Activated CD8-positive, alpha-beta memory T cell treated with anti-CD3 and anti-CD28 coated beads, Interleukin-2, amount 10 ng/mL, durations not matched to agents 7 days and 5 days (primary cell): ENCODE measurements at places on chromosomes 16 and 17.

GRCh38 chr17:46832331-46832821 lies 13.9 kb upstream of the WNT3 start:
- H3K27ac ChIP-seq: no peak overlapping the region
- peaks cover 8% of the 10 kb centered on the region for H3K4me1 ChIP-seq
- no peak for DNase-seq
- no peak overlapping the region for H3K4me3 ChIP-seq
- H3K36me3 ChIP-seq: no peaks in the 10 kb centered on the region
- H3K27me3 ChIP-seq: peaks cover 18% of the 10 kb centered on the region

GRCh38 chr16:85716680-85717038 lies 27.9 kb upstream of the GINS2 start:
- no peaks in the 10 kb centered on the region for H3K36me3 ChIP-seq
- H3K4me3 ChIP-seq: no peak overlapping the region
- H3K27ac ChIP-seq: no peak overlapping the region
- peaks cover 11% of the 10 kb centered on the region for H3K27me3 ChIP-seq

- peaks cover 8% of the 10 kb centered on the region for H3K36me3 ChIP-seq
- peaks cover 20% of the 10 kb centered on the region for H3K27me3 ChIP-seq
- H3K4me1 ChIP-seq: peaks cover 28% of the 10 kb centered on the region
- H3K4me3 ChIP-seq: peak overlapping the region; percentile 44
- peak overlapping the region; percentile 4 for H3K27ac ChIP-seq
Observed at GRCh38 chr17:21549107-21549687, 143.1 kb upstream of the KCNJ18 start.

- H3K4me3 ChIP-seq: no peak overlapping the region
- H3K36me3 ChIP-seq: no peaks in the 10 kb centered on the region
- H3K27ac ChIP-seq: no peak overlapping the region
- no peaks in the 10 kb centered on the region for H3K27me3 ChIP-seq
- DNase-seq: no peak
Observed at GRCh38 chr16:9422762-9423513, 331.5 kb downstream of the HAPSTR1 start.

DNA sequence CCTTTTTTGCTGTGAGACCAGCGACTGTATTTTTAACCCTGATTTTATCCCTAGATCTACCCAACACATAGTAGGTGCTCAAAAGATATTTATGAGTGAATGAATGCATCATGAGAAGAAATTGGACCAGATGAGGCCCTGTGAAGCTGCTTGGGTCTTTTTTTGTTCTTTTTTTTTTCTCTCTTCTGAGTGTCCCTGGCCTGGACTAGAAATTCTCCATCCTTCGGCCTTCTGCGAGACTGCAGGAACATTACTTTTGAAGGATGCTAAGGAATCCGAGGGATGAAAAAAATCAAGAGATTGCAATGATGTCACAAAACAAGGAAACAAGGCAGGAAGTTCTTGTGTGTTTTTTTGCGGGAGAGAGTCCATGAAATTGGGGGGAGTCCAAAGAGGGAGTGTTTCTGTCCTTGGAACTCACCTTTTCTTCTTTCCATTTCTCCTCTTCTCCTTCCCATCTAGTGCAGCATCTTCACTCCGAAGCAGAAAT lies 560 bp upstream of the RUSF1 start:
- peaks cover 11% of the 10 kb centered on the region for H3K36me3 ChIP-seq
- peaks cover 43% of the 10 kb centered on the region for H3K4me1 ChIP-seq
- no peaks in the 10 kb centered on the region for H3K27me3 ChIP-seq
- peak overlapping the region; percentile 95 for H3K4me3 ChIP-seq
- peak overlapping the region; percentile 96 for H3K27ac ChIP-seq

GRCh38 chr17:82893779-82894178 lies 54.0 kb upstream of the ZNF750 start:
- peaks cover 37% of the 10 kb centered on the region for H3K4me1 ChIP-seq
- peak overlapping the region; percentile 88 for H3K27ac ChIP-seq
- DNase-seq: no peak
- H3K4me3 ChIP-seq: peak overlapping the region; percentile 63

DNA sequence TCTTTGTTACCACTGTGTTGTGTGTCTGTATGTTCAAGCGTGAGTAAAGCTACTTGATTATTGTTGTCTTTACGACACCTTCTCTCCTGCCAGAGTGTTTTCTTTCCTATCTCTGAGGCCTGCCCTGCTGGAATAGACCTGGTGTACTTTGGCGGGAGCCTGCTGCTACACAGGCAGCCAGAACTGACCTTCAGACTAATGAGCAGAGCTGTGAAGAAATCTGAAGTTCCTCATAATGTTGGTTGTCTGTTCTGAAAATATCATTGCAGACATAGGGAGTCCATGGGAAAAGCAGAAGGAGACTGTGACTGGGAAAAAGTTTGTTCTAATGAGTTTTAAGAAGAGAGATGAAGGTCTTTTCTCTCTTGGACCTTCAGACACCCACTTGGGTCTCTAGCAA lies 9.8 kb downstream of the RHOT1 start:
- H3K4me1 ChIP-seq: peaks cover 6% of the 10 kb centered on the region
- no peak for DNase-seq
- no peak overlapping the region for H3K27ac ChIP-seq
- H3K4me3 ChIP-seq: no peak overlapping the region

DNA sequence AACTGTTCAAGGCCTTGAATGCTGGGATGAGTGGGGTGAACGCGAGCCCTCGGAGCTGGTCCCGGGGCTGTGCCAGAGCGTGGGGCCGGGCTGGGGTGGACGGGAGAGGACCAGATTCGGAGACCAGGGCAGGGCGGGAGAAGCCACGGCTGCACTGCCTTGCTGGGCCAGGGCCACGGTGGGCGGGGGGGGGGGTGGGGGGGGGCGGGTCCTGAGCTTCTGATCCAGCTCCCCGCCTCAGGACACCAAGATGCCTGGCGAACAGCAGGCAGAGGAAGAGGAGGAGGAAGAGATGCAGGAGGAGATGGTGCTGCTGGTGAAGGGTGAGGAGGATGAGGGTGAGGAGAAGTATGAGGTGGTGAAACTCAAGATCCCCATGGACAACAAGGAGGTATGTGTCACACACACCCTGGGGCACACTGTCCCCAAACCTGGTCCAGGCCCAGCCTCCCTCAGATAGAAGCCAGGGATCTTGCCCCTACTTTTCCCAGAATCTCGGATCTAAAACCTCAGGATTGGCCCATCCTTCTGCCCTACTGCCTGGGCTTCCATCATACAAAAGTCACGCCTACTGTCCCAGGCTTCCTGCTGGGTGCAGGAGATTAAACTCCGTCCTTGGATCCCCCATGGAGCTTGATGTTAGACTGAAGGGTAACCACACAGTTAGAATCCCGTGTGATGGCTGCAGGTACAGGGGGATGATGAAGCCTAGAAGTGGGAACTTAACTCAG lies 563 bp downstream of the ZNF771 start:
- peaks cover 6% of the 10 kb centered on the region for H3K27me3 ChIP-seq
- DNase-seq: no peak
- H3K4me1 ChIP-seq: peaks cover 32% of the 10 kb centered on the region
- H3K4me3 ChIP-seq: peak overlapping the region; percentile 79
- peak overlapping the region; percentile 38 for H3K27ac ChIP-seq

DNA sequence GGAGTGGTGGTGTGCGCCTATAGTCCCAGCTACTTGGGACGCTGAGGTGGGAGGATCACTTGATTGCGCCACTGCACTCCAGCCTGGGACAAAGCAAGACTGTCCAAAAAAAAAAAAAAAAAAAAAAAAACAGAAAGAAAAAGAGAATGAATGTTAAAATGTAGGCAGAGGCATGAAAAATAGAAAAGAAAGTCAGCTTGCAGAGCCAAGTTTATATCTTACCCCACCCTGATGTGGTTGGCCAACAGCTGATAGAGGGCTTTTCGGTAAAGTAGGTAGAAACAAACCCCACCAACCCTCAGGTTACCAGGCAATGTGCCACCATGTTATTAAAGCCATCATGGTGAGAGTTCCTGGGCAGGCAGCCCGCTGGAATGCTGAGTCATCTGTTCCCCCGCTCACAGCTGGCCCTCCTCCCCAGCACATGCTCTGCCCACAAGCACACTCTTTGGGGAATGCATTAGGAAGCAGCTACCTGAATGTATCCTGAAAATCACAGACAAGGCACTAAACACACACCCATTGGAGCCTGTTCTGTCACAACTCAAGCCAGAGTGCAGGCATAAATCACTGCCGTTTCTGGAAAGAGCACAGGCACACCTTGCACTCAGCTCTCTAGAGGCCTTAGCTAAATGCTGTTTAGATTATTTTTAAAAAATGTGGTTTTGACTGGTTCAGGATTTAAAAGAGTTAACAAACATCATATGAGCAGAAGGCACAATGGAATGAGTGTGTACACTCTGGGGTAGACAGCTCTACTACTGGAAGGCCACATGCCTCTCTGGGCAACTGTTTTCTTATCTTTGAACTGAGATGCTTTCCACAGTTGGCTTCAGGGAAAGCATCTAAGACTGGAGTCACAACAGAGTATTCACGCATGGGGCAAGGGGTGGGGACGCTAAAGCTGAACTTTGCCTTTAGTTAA lies 128.5 kb downstream of the PARN start:
- no peaks in the 10 kb centered on the region for H3K27me3 ChIP-seq
- no peaks in the 10 kb centered on the region for H3K36me3 ChIP-seq

DNA sequence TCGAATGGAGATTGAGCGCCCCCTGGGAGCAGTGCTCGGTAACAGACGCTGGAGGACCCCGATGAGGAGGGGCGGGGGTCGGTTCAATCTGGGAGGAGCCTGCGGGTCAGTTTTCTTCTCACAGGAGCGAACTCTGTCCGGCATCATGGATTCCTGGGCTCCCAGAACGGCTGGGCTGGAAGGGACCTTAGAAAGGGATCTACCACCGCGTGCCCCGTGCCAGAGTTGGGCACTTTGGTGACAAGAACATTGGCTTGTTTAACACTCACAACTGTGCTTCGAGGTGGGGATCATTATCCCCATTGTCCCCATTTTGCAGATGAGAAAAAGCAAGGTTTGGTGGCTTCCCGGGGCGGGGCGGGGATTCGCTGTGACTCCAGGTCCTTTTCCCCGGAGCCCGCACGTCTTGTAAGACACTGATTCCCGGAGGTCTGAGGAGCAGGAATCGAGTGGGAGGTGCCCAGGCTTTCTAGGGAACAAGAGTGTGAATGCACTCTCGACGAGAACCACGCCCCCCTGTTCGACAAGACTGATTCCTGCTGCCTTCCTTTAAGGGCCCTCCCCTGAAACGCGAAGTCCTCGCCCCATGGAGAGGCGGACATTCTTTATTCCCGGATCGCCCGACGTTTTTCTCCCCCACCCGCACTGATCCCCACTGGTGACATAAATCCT lies 1.5 kb upstream of the FBXL19 start:
- H3K27me3 ChIP-seq: no peaks in the 10 kb centered on the region
- H3K4me3 ChIP-seq: peak overlapping the region; percentile 87
- peaks cover 18% of the 10 kb centered on the region for H3K4me1 ChIP-seq
- H3K36me3 ChIP-seq: no peaks in the 10 kb centered on the region
- H3K27ac ChIP-seq: peak overlapping the region; percentile 99

DNA sequence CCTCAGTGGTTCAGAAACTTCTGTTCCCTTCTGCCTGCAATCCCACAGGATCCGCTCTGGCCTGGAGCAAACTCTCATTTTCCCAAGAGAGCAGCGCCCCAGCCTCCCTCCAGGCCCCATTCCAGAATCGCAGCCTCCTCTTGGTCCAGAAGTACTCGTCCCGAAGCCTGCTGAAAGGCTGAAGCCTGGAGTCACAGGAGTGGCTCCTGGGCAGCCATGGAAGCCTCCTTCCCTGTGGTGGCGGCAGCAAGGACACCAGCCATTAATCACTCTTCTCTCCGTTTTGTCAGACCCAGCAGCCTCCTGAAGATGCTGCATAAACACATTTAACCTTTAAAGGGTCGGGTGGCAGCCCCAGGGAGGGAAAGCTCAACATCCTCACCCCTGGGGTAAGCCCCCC lies 66.9 kb upstream of the TNRC6C start:
- no peaks in the 10 kb centered on the region for H3K36me3 ChIP-seq
- no peak overlapping the region for H3K27ac ChIP-seq
- no peak overlapping the region for H3K4me3 ChIP-seq
- no peak for DNase-seq
- peaks cover 31% of the 10 kb centered on the region for H3K27me3 ChIP-seq
- H3K4me1 ChIP-seq: peaks cover 32% of the 10 kb centered on the region

DNA sequence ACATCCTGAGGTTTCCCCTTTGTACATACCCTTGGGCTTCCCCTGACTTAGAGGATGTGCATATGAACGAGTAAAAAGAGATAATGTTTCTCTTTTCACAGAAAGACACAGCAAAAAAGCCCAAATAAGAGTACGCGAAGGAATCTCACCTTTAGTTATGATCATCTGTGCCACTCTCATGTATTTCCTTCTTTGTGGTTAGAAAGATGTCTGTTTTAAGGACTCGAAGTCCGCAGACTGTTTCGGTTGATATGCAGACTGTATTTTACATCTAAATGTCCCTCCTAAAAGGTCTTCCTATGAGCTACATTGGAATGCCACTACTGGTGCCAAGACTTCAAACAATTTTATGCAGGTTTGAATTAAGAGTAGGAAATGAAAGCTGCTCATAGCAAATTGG lies 102.3 kb upstream of the GOT2 start:
- H3K27me3 ChIP-seq: peaks cover 3% of the 10 kb centered on the region
- H3K4me1 ChIP-seq: no peaks in the 10 kb centered on the region
- H3K4me3 ChIP-seq: no peak overlapping the region
- no peak for DNase-seq
- H3K36me3 ChIP-seq: no peaks in the 10 kb centered on the region
- H3K27ac ChIP-seq: no peak overlapping the region

GRCh38 chr17:27993723-27994310 lies 48.7 kb upstream of the NLK start:
- no peak overlapping the region for H3K4me3 ChIP-seq
- H3K4me1 ChIP-seq: no peaks in the 10 kb centered on the region
- no peak for DNase-seq

GRCh38 chr16:50610331-50611262 lies 62.4 kb downstream of the NKD1 start:
- H3K4me1 ChIP-seq: peaks cover 3% of the 10 kb centered on the region
- no peaks in the 10 kb centered on the region for H3K36me3 ChIP-seq
- no peak for DNase-seq
- no peaks in the 10 kb centered on the region for H3K27me3 ChIP-seq
- H3K27ac ChIP-seq: no peak overlapping the region

GRCh38 chr16:86342161-86342834 lies 168.0 kb upstream of the FOXF1 start:
- no peaks in the 10 kb centered on the region for H3K36me3 ChIP-seq
- H3K27ac ChIP-seq: no peak overlapping the region
- DNase-seq: no peak
- H3K27me3 ChIP-seq: peaks cover 24% of the 10 kb centered on the region

DNA sequence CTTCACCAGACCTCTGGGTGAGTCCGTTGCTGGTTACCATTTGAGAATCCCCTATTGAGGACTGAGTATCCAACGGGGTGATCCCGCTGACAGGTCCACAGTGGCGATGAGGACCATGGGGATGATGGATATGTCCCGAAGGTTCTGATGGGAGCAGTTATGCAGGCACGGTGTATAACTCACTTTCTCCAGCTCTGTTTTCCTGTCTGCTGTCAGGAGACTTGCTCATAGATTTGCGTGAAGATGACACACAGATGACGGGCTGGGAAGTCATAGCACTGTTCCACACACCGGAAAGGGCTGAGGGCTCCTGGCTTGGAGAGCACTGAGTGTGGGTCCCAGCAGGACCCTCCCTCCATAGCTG lies 22.2 kb upstream of the ADCY7 start:
- no peaks in the 10 kb centered on the region for H3K36me3 ChIP-seq
- no peak overlapping the region for H3K27ac ChIP-seq
- H3K4me3 ChIP-seq: no peak overlapping the region
- H3K4me1 ChIP-seq: peaks cover 30% of the 10 kb centered on the region
- DNase-seq: no peak

- peaks cover 54% of the 10 kb centered on the region for H3K4me1 ChIP-seq
- peaks cover 18% of the 10 kb centered on the region for H3K36me3 ChIP-seq
Observed at GRCh38 chr17:59620518-59621259, 994 bp downstream of the CLTC start.
